ENCODE measurements at places on chromosomes 5 and 9.

- no peak for DNase-seq
Measured at GRCh38 chr9:9523476-9524139, 1089.2 kb downstream of the PTPRD start.

DNA sequence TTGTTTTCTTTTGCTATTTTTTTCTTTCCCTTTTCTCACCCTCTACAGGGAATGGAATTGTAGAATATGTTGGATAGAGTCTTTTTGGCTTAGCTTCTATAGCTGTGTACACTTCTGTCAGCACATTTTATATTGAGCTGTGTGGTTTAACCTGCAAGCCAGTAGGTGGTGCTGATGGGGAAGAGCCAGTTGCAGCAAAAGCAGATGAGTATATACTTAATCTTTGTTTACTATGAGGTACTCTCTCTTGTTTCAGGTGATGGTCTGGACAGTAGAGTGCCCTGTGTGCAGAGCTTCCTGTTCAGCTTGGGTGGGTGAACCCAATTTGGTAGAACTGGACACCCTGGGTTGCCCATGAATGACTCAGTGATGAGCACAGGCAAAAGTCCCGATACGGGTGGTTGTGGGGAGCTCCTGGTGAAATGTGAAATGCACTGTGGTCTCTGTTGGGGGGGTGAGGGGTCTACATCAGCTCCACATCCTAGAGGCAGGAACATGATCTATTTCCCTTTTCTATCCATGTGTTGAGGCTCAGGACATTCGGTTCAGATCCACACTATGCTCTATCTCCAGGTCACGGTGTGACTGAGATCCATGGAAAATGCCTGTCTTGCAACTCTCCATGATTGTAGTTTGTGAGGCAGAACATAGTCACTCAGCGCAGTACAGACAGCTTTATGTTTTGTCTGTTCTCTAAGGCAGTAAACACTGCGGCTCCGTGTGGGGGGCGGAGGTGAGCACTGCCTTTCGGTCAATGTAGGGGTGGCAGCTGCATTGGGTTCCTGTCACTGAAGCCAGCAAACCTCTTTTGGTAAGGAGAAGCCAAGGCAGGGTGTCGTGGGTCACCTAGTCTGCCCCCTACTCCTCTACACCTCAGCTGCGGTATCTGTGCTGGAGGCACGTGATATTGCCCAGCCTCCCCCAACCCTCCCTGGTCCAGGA is 353.2 kb downstream of the PRR16 start:
- no peak for DNase-seq

GRCh38 chr9:16341177-16341576 is 529.3 kb downstream of the BNC2 start:
- no peak for DNase-seq

GRCh38 chr5:172768573-172769341 is 2.2 kb downstream of the DUSP1 start:
- no peak for DNase-seq

DNA sequence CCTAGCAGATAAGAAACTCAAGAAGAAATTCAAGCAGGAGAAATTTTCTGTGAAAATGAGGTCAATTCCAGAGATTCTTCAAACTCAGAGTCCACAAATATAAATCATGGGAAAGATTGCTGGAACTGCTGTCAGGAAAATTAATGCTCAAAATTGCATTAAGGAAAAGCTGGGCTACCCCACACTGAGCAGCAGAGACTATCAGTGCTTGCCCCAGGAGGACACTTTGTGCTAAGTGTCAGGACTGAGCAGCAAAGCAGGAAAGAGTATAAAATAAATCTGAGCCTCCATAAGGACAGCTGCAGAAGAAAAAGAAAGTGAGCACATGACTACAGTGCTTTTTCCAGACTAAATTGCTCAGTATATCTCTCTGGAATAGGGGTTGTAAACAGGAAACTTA is 81.6 kb downstream of the RGS7BP start:
- DNase-seq, result no peak

- DNase-seq, result no peak
Measured at GRCh38 chr5:65832603-65833228, 93.7 kb upstream of the ERBIN start.

DNA sequence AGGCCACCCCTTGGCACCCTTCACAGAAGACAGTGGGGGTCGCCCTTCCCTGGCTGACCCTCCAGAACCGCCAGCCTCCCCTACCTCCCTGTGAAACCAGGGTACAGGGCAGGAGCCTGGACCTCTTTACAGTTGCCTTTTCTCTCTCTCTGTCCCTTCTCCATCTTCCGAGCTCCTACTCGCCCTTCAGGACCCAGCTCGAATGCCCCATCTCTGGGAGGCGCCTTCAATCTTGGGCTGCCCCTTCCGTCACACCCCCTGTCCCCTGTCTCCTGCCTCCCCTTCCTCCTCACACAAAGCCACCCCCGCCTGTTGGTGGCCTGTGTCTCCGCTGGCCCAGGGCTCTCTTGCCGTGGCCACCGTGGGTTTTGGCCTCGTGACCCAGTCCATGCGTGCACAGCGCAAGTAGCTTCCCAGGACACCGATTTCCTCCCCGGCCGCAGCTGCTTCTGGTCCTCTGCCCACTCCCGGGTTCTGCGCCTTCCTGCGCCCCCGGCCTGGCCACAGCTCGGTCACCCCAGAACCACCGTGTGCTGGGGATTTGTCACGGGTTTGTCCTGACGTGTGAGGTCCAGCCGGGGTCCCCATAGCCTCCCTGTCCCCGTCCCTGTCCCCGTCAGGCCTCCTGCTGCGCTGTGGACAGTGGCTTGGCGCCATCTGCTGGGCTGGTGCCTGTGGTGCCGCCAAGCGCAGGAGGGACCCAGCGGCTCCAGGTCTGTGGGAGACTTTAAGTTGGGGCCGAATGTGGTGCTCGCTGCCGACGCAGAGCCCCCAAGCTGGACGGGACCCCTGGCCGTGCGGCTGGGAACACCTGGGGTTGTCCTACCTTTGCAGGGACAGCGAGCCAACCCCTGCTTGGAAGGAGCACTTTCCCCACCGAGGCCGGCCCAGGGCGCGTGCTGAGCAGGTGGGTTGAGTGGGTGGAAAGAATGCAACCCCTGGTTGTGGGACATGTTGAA is 4.0 kb upstream of the TMEM250 start:
- peak; percentile 41 for DNase-seq

DNA sequence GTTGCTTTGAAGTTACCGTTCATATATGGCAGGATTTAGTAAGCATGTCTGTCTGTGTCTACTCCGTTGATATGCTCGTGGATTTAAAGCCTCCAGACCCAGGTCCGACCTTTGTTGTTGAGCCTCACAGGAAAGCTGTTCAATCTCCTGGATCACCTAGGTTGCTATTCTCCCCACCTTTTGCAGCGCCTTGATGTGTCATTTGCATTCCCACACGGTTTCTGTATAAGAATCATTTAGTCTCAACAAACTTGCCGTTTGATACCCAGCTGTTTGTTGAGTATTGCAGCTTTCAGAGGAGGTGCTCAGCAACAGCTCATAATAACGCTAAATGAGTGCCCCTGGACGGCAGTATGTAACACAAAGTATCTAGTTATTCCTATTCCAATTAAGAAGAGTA is 1.2 kb upstream of the ADGRV1 start:
- no peak for DNase-seq

- no peak for DNase-seq
Measured at GRCh38 chr5:180001742-180002141, 69.8 kb downstream of the RNF130 start.

DNA sequence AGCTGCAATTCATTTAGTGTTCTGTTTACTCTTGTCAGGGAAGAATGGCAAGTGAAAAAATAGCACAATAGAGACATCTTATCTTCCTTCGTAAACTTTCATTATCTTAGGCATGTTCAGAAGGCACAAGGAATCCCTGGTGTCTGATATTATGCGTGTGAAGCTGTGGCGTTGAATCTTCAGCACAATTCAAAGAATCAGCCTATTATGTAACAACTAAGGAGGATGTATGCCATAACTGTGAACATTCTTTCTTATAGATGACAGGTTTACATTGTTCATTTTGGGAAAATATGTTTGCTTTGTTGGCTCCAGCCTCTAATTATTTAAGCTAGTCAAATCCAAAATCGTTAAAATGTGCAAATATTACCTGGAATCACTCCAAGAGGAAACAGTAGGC is 446.1 kb downstream of the ANXA1 start:
- DNase-seq, result no peak

- peak; percentile 44 for DNase-seq
Measured at GRCh38 chr5:139847790-139848507, 52.3 kb downstream of the PSD2 start.

DNA sequence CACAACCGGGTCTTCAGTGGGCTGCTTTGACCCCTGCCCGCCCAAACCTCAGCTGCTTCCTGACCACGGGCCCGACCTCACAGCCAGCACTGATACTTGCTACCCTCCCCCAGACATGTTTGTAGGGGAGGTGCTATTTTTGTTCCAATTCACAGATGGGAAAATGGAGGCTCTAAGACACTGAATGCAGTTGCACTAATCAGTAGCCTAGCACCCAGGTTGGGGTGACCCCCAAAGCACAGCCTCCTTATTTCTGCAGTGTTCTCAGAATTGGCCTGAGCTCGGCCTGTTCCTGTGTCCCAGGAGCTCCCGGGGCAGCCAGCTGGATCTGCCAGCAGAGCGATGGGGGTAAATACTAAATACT is 22.6 kb downstream of the LAMC3 start:
- DNase-seq, result no peak

- DNase-seq, result no peak
Measured at GRCh38 chr5:67693956-67694809, 497.6 kb upstream of the CD180 start.

GRCh38 chr9:15416880-15417279 is 5.8 kb upstream of the SNAPC3 start:
- DNase-seq, result peak; percentile 7

DNA sequence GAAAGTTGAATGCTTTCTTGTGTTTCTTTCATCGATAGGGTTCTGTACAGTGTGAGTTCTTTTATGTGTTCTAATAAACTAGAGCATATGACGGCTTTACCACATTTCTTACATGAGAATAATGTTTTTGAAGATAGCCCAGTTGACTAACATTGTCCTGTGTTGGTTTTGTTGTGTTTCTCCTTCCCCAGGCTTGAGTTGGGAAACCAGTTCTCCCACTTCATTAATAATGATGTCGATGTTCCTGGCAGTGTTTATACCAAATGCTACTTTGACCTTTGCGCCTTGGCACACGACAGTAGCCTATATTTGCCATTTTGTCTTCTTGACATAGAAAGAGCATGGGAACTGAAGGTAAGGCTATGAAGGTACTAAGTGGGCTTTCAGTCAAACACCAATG is 14.4 kb upstream of the ZNF782 start:
- DNase-seq, result no peak

GRCh38 chr9:129719135-129719534 is 33.7 kb downstream of the PTGES start:
- DNase-seq, result no peak

GRCh38 chr5:141328231-141328630 is 2.1 kb upstream of the PCDHGA1 start:
- no peak for DNase-seq

DNA sequence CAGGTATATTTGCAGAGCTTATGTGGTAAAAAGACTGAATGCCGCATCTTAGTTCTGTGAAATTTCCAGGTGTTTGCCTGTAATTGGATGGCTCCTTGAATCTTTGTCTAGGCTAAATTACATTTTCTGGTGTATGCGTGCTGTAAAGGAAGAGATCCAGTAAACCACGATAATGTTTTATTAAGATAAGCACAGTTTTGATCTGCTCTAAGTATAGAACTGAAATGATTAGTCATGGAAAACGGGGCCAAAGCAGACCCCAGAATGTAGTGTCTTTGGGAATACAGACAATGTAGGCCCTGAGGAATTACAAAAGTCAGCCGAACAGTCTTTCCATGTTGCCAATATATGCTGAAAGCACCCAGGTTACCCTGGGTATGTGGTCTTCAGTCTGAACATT is 257.3 kb downstream of the FANCC start:
- DNase-seq, result no peak

GRCh38 chr9:127197186-127197860 is 67.3 kb upstream of the GARNL3 start:
- DNase-seq, result no peak

DNA sequence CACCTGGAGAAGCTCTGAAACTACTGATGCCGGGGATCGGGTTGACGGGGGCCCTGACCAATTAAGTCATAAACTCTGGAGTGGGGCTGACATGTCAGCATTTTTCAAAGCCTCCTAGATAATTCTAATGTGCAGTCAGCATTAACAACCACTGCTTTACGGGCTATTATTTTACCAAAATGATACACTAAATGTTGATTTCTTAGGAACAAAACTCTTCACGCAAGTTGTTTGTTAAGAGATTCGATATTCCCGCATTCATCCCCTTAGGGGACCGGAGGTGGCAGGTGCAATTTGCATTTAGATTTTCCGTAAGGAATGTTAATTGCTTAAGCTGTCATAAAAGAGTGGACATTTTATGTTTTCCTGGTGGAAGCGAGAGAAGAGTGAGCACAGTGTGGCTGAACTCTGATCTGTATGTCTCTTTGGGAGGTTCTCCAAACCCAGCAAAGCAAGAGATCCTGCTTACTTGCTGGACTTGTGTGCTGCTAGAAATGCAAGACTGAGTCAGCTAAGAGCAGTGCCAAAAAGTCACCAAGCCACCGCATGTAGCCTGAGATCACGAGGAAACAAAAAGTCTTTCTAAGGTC is 77.6 kb downstream of the UGCG start:
- DNase-seq, result no peak

- no peak for DNase-seq
Measured at GRCh38 chr5:63053019-63053638, 474.5 kb downstream of the LRRC70 start.

GRCh38 chr9:86069206-86069869 is 30.0 kb downstream of the GOLM1 start:
- DNase-seq, result no peak

- no peak for DNase-seq
Measured at GRCh38 chr5:143812085-143812705, at the start of gene HMHB1. Gene HMHB1, plus strand, starts transcription at chr5:143812161.

DNA sequence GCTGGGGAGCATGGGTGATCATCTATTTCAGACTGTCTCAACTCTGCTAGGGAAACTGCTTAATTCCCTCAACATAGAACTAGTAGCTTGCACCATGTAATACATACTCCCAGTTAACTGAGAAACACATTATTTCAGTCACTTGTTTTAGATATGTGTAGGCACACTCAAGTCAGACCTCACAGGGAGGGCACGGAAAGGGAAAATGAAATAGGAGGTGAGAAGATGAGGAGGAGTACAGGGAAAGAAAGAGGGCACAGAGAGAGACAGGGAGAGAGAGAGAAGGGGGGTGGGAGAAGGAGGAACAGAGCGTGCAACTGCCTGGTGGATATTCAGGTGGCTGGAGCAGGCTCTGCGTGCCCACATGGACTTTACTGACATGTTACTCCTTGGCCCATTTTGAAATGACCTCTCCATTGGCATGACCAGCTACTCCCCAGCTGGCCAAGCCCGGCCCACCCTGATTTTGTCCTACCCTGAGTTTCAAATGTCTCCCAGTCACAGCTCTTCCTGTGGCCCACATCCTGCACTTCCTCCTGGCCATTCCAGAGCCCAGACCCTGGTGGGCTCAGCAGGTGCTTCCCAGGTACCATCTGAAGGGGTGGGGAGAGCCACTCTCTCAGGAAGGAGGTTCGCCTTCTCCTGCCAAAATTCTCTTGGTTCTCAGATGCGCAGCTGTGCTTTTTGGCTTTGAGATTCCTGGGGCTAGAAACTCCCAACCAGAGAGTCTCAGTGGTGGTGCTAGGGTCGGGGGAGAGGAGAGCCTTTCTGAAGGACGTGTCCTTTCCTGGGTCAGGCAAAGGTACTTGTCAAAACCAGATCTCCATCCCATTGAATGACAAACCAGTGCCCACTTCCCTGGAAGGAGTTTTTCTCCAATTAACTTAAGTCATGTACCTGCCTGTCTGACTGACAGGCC is 229.4 kb downstream of the FSTL4 start:
- no peak for DNase-seq

- DNase-seq, result no peak
Measured at GRCh38 chr5:534743-535671, 10.8 kb upstream of the SLC9A3 start.

GRCh38 chr5:178538741-178539229 is 51.4 kb downstream of the COL23A1 start:
- DNase-seq, result no peak
